Tibial nerve (tissue), 4 donors: ENCODE measurements at places on chromosomes 1 and 21. TPM values are rescaled to one million over a fixed set of nuclear protein-coding genes. Genes with fewer than 3 reads are reported as not detected.

DNA sequence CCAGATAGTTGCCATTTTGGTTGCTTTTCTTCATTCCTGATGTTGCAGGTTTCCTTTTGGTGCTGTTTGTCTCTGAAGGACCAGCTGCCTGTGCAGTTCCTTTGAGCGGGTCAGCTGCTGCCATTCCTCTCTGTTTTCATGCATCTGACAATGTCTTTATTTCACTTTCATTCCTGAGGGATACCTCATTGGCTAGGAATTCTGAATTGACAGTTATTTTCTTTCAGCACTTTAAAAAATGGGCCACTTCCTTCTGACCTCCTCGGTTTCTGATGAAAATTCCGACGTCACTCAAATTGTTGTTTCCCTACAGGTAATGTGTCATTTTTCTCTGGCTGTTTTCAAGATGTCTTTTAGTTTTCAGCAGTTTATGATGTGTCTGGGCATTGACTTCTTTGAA, 24.8 kb downstream of the CCSAP start:
- DNase-seq = no peak
- H3K27ac ChIP-seq = no peak overlapping the region
- H3K4me1 ChIP-seq = no peaks in the 10 kb centered on the region
- H3K27me3 ChIP-seq = no peaks in the 10 kb centered on the region
- H3K4me3 ChIP-seq = no peak overlapping the region

DNA sequence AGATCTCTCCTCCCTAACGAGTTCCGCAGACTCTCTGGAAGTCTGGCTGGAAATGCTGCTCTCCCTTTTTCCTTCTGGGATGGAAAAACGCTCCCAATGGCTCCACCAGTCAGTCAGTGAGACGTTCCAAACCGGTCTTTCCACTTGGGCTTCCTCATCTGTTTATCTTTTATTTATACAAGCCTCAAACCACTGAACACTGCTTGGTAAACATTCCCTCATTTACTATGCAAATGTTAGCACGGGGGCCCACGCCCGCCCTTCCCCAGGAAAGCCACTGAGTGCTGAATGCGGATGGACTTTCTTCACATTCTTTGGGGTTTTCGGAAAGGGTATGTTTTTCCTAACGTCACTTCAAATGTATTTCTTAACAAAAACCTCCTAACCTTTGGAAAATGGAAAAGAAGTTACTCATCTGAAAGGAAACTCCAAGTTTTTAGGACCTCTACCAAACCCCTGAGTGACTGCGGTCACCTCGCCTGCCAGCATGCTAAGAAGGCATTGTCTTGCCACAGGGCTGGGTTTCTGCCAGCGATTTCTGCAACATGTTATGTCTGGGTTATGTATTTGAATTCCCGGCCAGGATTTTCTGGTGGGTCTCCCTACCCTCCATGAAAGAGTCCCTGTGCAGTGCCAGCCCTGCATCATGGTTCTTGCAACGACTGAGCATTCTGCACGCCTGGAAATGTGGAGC, 14.0 kb upstream of the UMODL1 start:
- no peak overlapping the region for H3K27ac ChIP-seq
- H3K4me3 ChIP-seq = no peak overlapping the region
- no peaks in the 10 kb centered on the region for H3K36me3 ChIP-seq
- H3K27me3 ChIP-seq = peaks cover 10% of the 10 kb centered on the region
- H3K4me1 ChIP-seq = peaks cover 19% of the 10 kb centered on the region

The TRNP1 gene
- total RNA-seq = 15.0 TPM

GRCh38 chr1:185732951-185733350, 1.2 kb upstream of the HMCN1 start:
- H3K4me3 ChIP-seq = no peak overlapping the region
- H3K36me3 ChIP-seq = no peaks in the 10 kb centered on the region
- no peak overlapping the region for H3K27ac ChIP-seq
- DNase-seq = no peak
- no peaks in the 10 kb centered on the region for H3K4me1 ChIP-seq

The ANGPTL1 gene
- 31.4 TPM for total RNA-seq
